ENCODE measurements at places on chromosomes 11 and 22. TPM values are rescaled to one million over a fixed set of nuclear protein-coding genes. Genes with fewer than 3 reads are reported as not detected.

GRCh38 chr11:128530118-128531074 is 57.0 kb downstream of the ETS1 start:
- no peak for DNase-seq

Gene OR8A1
- polyA plus RNA-seq: 0.04 TPM

GRCh38 chr11:41659985-41660384 is 200.5 kb upstream of the LRRC4C start:
- no peak for DNase-seq

GRCh38 chr11:33437529-33437928 is 180.3 kb downstream of the HIPK3 start:
- DNase-seq: no peak

GRCh38 chr11:79150320-79150719 is 290.5 kb downstream of the TENM4 start:
- DNase-seq: no peak

DNA sequence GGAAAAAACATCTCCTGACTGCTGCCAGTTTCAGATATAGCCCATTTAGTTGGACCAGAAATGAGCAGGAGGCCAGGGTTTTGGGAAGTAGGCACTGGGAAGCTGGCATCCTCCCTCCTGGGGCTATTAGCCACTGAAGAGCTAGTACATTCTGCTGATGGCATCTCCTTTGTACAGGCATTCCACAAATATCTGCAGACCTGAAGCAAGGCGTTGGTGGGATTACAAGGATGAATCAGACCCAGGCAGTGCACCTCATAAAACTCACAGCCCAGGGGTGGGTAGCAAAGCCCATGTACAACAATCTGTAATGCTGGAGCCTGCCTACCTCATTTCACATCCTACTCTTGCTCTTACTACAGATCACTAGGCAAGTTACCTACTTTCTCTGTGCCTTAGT is 27.5 kb upstream of the POU2AF1 start:
- no peak for DNase-seq

- DNase-seq: no peak
These were observed 297.2 kb downstream of the LUZP2 start for GRCh38 chr11:24794064-24794463.

Gene NXPE4
- polyA plus RNA-seq: not detected

GRCh38 chr11:125559888-125560287 is 9.4 kb upstream of the EI24 start:
- no peak for DNase-seq
